ENCODE measurements at places on chromosomes 12 and 14.

DNA sequence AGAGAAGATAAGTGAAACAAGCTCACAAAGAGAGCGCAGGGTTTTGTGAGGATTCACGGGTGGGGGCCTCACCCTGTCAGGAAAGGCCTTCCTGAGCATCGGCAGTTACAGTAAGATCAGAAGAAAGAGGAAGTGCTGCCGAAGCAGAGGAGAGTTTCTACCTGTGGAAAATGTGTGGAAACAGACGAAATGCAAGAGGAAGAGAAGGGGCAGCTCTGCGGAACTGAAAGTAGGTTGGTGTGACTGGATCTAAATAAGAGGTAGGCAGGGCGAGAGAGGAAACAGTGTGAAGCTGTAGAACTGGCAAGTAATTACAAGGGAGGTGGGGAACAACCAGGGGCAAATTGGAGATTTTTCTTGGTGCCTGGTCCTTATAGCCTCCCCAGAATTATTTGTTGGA is 2.6 kb downstream of the GPR68 start:
- no peak for DNase-seq

DNA sequence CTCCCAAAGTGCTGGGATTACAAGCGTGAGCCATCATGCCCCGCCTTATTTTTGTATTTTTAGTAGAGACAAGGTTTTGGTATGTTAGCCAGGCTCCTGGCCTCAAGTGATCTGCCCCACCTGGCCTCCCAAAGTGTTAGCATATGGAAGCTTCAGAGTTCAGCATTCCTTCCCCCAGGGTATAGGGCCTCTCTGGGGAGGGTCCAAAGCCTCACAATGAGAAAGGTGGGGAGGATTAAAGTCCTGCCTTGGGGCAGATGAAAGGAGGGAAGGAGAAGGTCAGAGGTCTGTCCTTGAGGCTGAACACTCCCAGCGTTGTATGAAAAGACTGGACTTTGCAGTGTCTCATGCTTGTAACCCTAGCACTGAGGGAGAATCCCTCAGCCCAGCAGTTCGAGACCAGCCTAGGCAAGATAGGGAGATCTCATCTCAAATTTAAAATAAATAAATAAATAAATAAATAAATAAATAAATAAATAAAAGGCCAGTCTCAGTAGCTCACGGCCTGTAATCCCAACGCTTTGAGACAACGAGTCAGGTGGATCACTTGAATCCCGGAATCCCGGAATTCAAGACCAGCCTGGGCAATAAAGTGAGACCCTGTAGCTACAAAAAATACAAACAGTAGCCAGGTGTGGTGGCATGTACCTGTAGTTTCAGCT is 22.0 kb upstream of the RCOR1 start:
- DNase-seq = no peak

DNA sequence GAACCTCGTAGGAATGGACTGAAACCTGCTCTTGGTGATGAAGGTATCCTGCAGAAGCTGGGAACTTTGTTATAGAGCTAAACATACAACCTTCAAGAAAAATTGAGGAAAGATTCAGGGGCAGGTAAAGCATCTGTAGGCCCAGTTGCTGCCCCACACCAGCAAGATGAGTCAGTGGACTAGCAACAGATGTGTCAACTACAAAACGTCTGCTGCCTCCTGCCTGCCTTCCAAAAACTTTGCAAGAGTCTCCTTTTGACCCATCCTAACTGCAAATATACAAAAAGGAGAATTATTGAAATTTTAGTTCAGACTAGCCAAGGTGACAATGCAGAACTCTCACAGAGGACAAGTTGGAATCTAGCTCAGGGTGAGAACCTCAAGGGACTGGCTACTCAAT is 60.9 kb upstream of the TMTC1 start:
- DNase-seq = no peak

GRCh38 chr12:59736359-59736758 is 140.5 kb downstream of the SLC16A7 start:
- no peak for DNase-seq

DNA sequence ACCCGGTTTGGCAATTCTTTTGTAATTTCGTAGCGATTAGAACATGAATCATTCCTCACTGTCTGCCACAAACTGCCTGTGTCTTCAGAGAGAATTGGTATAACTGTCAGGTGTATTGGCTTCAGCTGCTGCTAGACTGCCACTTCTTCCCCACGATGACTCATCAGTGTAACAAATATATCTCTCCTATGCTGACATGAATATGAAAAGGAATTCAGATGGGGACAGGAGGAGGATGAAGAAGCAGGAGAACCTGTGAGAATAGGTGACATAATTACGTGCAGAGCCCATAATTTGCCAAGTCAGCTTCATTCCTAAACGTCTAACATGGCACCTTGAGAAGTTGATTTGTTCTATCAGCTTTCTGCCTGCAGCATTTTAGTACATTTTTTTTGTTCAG is 64.9 kb downstream of the FRMD6 start:
- no peak for DNase-seq

GRCh38 chr12:120853188-120853587 is 51.0 kb downstream of the SPPL3 start:
- no peak for DNase-seq

DNA sequence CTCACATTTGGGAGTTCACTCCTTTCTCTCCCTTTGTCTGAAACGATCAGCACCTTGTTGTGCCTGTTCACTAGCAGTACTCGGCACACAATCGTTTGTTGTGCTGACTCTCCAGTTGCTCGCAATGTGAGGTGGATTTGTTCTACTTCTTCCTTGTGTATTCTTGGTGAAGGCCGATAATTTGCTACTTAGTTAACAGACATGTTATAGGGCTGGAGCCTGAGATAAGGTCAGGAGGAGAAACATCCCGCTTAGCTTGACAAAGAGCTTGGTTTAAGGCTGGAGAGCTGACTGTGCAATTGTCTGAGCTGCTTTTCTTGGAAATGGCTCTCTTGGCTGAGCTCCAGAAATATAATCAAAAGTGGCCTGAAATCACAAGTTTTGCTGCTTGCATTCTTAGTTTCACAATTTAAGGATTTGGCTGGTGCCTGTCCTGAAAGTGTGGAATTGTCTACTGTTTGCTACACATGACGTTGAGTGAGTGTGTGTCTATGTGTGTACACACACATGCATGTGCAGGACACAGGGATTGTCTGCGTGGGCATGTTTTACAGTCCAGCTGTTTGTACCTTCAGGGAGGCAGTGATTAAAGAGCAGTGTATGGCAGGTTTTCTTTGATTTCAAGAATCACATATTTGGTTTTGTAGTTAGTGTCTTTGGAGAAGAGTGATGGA is 77.7 kb downstream of the ARF6 start:
- DNase-seq = no peak

- no peak for DNase-seq
Measured at GRCh38 chr14:96227428-96227827, 22.8 kb downstream of the BDKRB2 start.

DNA sequence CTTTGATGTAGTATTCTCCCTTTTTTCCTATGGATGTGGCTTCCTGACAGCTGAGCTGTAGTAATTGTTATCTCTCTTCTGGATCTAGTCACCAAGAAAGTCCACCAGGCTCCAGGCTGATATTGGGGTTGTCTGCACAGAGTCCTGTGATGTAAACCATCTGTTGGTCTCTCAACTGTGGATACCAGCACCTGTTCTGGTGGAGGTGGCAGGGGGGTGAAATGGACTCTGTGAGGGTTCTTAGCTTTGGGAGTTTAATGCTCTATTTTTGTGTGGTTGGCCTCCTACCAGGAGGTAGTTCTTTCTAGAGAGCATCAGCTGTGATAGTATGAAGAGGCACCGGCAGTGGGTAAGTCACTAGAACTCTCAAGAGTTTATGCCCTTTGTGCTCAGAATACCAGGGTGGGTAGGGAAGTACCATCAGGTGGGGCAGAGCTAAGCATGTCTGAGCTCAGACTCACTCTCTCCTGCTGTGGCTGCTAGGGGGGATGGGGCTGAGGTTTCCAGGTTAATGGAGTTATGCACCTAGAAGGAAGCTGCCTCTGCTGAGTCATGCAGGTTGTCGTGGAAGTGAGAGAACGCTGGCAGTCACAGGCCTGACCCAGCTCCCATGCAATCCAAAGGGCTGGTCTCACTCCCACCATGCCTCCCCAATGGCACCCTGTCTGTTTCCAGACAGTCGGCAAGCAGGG is 3.0 kb upstream of the TAS2R14 start:
- no peak for DNase-seq

DNA sequence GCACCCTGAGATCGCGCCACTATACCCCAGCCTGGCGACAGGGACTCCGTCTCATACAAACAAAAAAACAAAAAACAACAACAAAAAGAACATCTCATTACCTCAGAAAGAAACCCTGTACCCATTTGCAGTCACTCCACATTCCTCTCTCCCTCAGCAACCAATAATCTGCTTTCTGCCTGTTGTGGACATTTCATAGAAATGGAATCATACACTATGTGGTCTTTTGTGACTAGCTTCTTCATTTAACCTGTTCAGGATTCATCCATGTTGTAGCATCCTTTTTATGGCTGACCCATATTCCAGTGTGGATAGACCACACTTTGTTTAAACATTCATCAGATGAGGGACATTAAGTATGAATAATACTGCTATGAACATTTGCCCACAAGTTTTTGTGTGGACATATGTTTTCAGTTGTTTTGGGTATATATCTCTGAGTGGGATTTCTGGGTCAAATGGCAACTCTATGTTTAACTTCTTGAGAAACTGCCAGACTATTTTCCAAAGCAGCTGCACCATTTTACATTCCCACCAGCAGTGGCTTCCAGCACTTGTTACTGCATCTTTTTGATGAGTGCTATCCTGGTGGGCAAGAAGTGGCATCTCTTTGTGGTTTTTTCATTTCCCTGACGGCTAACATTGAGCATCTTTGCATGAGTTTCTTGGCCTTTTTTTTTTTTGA is 5.9 kb upstream of the RCOR1 start:
- no peak for DNase-seq

- DNase-seq = no peak
Measured at GRCh38 chr12:54146506-54147145, 42.2 kb downstream of the SMUG1 start.

DNA sequence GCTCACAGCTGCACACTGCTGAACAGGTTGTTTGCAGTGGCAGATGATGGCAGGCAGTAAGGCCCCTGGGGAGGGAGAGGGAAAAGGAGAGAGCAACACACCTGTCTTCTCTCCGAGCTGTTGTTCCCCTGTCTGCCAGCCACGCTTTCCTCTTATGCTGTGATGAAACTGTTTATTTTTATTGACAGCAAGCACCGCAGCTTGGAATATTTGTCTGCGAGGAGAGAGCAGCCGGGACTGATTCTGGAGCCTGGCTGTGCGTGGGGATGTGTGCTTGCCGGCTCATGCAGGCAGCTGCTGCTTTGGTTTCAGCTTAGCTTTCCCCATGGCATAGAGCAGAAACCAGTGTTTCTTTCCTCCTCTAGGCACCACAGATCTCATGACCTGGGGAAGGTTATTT is 58.7 kb upstream of the KCNA5 start:
- DNase-seq = no peak

GRCh38 chr14:55537782-55538181 is 42.2 kb upstream of the KTN1 start:
- DNase-seq = no peak
